Suppressor macrophage treated with lipopolysaccharide for 4 hours (primary cell): ENCODE measurements at places on chromosomes 7 and 10.
A peak's percentile ranks its signal among the peaks of the same experiment; 100 is the strongest.

GRCh38 chr10:114691442-114691941 lies 33.4 kb upstream of the ABLIM1 start:
- peak; percentile 69 for DNase-seq

- DNase-seq = no peak
Measured at GRCh38 chr10:79435271-79436065, 10.0 kb downstream of the ZCCHC24 start.

GRCh38 chr7:135235841-135236240 lies 2.2 kb downstream of the STRA8 start:
- DNase-seq = no peak

DNA sequence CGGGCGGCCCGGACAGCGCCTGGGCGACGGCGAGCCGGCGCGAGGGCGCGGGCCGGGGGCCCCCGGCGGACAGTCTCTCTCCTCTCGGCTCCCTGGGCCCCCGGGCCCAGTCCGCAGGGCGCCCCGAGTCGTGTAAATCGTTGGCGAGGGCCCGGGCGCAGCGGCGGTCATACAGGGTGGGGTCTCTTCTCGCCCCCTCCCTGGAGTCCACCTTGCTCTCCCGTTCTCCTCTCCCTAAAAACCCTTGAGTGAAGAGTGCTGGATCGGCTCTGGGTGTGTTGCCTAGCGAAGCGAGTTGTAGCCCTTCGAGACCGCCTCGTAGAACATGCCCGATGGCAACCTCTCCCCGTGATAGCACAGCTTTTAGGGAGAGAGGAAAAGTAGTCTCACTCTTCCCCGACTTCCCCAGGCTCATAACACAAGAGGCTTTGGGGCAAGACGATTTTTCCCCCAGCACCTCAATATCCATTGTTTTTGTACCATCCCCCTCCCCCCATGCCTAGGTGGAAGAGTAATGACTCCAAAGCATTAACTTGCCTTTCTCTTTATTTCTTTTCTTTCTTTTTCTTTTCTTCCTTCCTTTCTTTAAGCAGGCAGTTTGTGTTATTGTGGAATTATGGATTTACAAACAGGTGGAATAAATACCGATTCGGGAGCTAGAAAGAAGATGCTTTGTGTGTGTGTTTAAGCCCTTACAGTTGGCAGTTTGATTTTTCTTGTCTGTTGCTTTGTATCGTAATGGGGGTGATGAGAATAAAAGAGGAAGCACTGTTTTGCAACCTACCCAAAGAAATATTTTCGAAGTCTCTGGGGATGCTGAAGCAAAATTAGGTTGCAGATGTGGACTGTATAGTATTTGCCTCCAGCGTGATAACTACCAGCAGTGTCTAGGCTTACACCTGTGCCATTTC lies 822 bp downstream of the SHOC2 start:
- DNase-seq = peak; percentile 66

GRCh38 chr10:126402721-126403695 lies 14.7 kb upstream of the ADAM12 start:
- DNase-seq = no peak

DNA sequence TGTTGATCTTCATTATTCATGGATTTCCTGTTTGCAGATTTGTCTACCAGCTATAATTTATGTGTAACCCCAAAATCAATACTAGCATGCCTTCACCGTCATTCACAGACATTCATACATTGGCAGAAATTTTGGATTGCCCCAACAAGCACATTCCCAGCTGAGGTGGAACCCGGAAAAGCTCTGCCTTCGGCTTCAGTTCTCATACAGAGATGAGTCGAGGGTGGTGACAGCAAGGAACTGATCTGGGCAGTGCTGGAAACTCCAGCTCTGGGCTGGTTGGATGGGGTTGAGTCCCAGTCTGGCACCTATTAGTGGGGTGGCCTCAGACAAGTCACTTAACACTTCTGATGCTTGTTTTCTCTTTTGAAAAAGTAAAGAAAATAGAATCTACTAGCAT lies 267.5 kb downstream of the SNX13 start:
- DNase-seq = no peak

DNA sequence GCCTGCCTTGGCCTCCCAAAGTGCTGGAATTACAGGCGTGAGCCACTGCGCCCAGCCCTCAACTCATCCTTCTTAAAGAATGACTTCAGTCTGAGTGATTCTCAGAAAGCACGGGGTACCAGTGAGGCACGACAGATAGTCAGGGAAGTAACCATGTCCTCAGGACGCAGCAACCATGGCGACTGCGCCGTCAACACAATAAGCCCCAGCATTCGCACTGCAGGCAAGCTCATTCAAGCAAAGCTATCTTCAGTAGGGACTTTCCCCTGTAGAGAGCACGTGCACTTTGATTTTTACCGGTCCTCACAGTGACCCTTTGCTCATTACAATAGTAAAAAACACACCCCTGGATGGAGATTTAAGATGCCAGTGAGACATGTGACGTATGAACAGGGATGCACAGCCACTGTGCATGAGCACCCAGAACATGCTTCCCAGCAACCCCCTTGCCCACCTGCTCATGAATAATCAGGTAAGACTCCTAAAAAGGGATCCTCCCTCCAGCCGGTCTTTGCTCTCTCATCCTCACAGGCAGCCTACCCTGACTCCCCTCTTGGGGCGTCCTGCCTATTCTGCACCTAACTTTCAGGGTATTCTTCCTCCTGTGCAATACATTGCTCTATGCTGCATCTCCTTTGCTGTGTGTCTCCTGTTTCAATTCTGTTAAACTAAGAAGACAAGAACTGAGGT lies 9.1 kb downstream of the WDR86 start:
- DNase-seq = no peak

GRCh38 chr10:130630135-130630534 lies 493.9 kb downstream of the GLRX3 start:
- peak; percentile 64 for DNase-seq

- DNase-seq = no peak
Measured at GRCh38 chr7:20287317-20287716, 43.4 kb upstream of the ITGB8 start.

DNA sequence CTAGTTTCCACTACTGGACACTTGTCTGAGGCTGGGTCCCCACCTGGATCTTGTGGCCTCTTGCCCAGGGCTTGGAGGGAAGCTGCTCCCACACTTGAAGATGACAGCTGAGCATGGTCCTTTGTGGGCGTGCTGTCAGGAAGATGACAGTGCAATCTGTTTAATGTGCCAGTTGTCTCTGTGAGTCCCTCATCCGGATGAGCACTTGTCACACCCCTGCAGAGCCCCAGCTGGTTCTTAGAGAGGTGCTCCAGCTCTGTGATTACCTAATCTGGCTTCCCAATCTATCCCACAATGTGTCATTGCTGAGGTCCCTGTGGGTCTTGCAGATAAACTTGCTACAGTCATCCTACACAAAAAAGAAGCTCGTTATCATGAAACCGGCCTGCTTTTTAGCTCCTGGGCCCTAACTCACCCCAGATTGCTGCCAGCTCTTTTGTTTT lies 34.8 kb upstream of the CCSER2 start:
- DNase-seq = peak; percentile 83

GRCh38 chr10:110859206-110859972 lies 12.3 kb upstream of the PDCD4 start:
- DNase-seq = peak; percentile 67

- no peak for DNase-seq
Measured at GRCh38 chr7:30561389-30561788, 33.3 kb upstream of the GARS1 start.
